ENCODE measurements at places on chromosomes 5 and 9. TPM values are rescaled to one million over a fixed set of nuclear protein-coding genes. Genes with fewer than 3 reads are reported as not detected.

Gene PCDHB15
- total RNA-seq: 1.6 TPM

Gene DIPK1B
- total RNA-seq: 9.2 TPM

Gene FOXD4
- 0.12 TPM for total RNA-seq

Gene ADRB2
- not detected for total RNA-seq

Gene PRXL2C
- total RNA-seq: 10.9 TPM

Gene TRIM36
- total RNA-seq: 0.12 TPM

Gene ARRDC3
- 42.6 TPM for total RNA-seq

Gene MAP1B
- total RNA-seq: 57.2 TPM
